SJSA1 (cell line): ENCODE measurements at places on chromosomes 1 and 21. TPM values are rescaled to one million over a fixed set of nuclear protein-coding genes. Genes with fewer than 3 reads are reported as not detected.
A peak's percentile ranks its signal among the peaks of the same experiment; 100 is the strongest.

Gene LIN28A
- not detected in 2 replicates for total RNA-seq

Gene CD34
- total RNA-seq: 0.11 and 0.44 TPM in 2 replicates

Gene PLCH2
- total RNA-seq: 0.24 TPM in 1 of 2 replicates, not detected in the other

- no peak for DNase-seq
- H3K4me3 ChIP-seq: no peak overlapping the region
- H3K4me1 ChIP-seq: 0 out of 2 replicates have a peak, but pooled peaks cover 5% of the 10 kb centered on the region
- H3K27ac ChIP-seq: no peak overlapping the region
- peaks cover 4% of the 10 kb centered on the region; the same call in 1 of the 2 replicates for H3K27me3 ChIP-seq
These were observed 6.2 kb downstream of the DUSP23 start for GRCh38 chr1:159786966-159787365.

- no peak overlapping the region for H3K4me3 ChIP-seq
- H3K27ac ChIP-seq: no peak overlapping the region
- H3K27me3 ChIP-seq: peaks cover 69% of the 10 kb centered on the region
- H3K36me3 ChIP-seq: no peaks in the 10 kb centered on the region
- no peak for DNase-seq
These were observed 62.2 kb downstream of the ELK4 start for GRCh38 chr1:205569411-205570172.

DNA sequence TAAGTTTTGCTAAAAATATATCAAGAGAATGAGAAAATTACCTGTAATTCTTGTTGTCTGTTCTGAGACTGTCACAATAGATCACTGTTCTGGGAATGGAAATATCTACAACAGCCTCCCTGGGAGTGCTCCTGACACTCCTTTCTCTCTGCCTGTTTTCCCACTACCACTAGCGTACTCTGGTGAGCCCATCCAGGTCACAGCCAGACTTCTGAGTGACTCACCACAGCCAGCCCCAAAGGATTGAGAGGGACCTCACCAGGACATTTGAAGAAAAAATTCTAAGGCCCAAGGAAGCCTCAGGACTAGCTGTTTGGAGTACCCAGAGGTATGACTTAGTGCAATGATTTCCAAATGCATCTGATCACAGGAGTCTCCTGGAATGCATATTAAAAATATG, 39.0 kb upstream of the TADA1 start:
- no peak for DNase-seq
- H3K27me3 ChIP-seq: no peaks in the 10 kb centered on the region
- H3K4me1 ChIP-seq: peaks cover 12% of the 10 kb centered on the region
- H3K27ac ChIP-seq: no peak overlapping the region

- peak overlapping the region; percentile 19 for H3K4me3 ChIP-seq
These were observed 27.8 kb upstream of the SUMO3 start for GRCh38 chr21:44845418-44846223.

DNA sequence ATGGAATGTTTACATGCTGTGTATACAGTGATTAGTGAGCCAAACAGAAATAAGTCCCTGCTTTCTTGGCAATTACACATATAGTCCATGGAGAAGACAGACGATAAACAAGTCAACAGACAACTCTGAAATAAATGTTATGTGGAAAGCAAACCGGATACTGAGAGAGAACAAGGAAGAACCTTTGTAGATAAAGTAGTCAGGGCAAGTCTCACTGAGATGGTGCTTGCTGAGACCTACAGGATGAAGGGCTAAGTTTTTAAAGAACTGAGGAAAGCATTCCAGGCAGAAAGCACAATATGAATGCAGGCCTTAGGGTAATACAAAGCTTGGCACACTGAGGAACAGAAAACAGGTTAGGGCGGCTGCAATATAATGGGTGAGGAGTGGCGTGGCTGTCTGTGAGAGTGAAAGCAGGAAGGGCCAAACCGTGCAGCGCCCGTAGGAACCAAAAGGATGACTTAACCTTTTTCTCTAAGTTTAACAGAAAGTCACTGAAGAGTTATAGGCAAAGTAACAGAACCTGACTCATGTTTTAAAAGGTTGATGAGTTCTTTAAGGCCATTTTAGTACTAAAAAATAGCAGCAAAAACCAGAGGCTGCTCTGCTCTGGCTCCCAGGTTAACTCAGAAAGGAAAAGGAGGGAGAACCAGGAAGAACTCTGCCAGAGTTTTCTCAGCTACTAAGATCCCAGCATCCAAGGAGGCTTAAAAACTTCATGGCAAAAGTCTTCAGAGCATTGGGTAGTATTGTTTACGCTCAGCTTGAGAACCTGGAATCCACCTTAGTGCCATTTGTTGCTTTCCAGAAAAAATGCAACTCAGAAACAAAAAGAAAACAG, 8.7 kb upstream of the TTF2 start:
- DNase-seq: no peak
- H3K4me3 ChIP-seq: no peak overlapping the region
- H3K4me1 ChIP-seq: no peaks in the 10 kb centered on the region
- no peaks in the 10 kb centered on the region for H3K27me3 ChIP-seq

DNA sequence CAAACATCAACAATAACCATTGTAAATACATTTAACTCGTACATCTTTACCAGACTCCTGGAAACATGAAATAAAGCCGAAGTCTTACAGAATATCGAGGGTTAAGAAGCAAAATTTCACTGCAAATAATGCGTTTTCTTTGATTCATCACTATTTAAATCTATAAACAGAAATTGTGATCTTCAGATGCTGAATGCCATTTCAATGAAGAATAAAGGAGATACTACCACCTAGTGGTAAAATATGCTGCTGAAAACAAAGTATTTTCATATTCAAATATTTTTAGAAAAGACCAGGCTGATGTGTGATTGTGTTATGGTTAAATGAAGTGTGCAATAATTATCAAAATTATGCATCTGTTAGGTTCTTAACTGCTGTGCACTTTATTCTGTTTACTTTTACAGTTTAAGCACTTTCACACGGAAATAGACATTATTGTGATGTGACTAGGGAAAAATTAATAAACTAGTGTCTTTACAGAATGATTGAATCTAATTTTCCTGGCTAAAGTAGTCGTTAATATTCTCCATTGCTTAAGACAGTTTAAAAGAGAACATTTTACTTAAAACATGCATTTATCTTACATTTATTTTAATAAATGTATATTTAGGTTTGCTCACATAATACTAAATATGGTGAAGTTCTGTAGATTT, 1093.1 kb downstream of the MRPL39 start:
- H3K36me3 ChIP-seq: no peaks in the 10 kb centered on the region
- no peak overlapping the region for H3K4me3 ChIP-seq
- no peak for DNase-seq
- no peaks in the 10 kb centered on the region for H3K4me1 ChIP-seq
- H3K27ac ChIP-seq: no peak overlapping the region

- 0 out of 2 replicates have a peak, but pooled peaks cover 2% of the 10 kb centered on the region for H3K27me3 ChIP-seq
- H3K4me3 ChIP-seq: no peak overlapping the region
- H3K4me1 ChIP-seq: peaks cover 19% of the 10 kb centered on the region
- no peak overlapping the region for H3K27ac ChIP-seq
These were observed 45.1 kb upstream of the EXO1 start for GRCh38 chr1:241802863-241803262.

DNA sequence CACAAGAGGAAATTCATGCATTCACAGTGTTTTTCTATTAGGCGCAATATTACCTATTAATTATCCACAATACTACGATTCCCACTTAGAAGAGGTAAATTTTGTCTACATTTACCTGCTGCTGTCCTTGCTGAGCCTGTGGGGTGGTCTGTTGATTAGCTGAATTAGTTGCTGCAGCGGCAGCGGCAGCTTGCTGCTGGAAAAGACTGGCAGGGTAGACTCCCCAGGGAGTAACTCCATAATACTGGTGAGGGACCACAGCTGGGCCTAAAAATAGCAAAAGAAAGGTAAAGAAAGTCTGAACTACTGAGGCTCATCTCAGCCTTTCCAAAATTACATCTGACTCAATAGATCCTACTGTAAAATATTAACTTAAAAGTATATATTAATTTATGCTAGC, 66.0 kb upstream of the SDC3 start:
- no peak for DNase-seq
- no peak overlapping the region for H3K27ac ChIP-seq
- H3K27me3 ChIP-seq: no peaks in the 10 kb centered on the region

GRCh38 chr1:171583591-171584201, 38.3 kb upstream of the MYOCOS start:
- no peaks in the 10 kb centered on the region for H3K27me3 ChIP-seq
- DNase-seq: no peak
- H3K27ac ChIP-seq: no peak overlapping the region
- no peaks in the 10 kb centered on the region for H3K4me1 ChIP-seq
- H3K36me3 ChIP-seq: peaks cover 86% of the 10 kb centered on the region
- H3K4me3 ChIP-seq: no peak overlapping the region

- no peak for DNase-seq
- H3K27ac ChIP-seq: no peak overlapping the region
- no peak overlapping the region for H3K4me3 ChIP-seq
- no peaks in the 10 kb centered on the region for H3K4me1 ChIP-seq
These were observed 266.6 kb downstream of the LRRC7 start for GRCh38 chr1:69834336-69834735.

DNA sequence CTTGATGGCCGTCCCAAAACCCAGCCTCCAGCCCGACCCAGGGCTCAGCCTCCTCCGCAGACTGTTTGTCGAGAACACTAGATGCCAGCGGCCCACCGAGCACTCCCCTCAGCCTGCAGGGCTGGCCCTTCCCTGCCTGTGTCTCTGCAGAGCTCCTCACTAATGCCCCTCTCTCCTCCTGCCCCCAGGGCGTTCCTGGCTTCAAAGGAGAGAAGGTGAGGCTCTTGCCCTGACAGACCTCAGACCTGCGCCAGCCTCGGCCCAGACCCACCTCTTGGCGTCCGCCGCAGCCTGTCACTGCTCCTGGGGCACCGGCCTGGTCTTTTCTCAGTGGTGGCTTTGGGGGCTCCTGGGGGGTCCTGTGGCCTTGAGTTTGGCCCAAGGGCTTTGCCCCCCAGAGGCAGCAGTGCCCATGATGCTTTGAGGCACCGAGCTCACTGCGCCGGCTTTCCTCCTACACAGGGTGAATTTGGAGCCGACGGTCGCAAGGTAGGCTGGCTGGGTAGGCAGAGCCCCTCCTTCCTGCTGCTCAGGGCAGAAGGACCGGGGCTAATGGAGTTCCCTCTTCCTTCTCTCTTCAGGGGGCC, 18.4 kb downstream of the COL6A2 start:
- H3K27me3 ChIP-seq: no peaks in the 10 kb centered on the region
- peak; percentile 41 for DNase-seq
- H3K4me3 ChIP-seq: no peak overlapping the region

DNA sequence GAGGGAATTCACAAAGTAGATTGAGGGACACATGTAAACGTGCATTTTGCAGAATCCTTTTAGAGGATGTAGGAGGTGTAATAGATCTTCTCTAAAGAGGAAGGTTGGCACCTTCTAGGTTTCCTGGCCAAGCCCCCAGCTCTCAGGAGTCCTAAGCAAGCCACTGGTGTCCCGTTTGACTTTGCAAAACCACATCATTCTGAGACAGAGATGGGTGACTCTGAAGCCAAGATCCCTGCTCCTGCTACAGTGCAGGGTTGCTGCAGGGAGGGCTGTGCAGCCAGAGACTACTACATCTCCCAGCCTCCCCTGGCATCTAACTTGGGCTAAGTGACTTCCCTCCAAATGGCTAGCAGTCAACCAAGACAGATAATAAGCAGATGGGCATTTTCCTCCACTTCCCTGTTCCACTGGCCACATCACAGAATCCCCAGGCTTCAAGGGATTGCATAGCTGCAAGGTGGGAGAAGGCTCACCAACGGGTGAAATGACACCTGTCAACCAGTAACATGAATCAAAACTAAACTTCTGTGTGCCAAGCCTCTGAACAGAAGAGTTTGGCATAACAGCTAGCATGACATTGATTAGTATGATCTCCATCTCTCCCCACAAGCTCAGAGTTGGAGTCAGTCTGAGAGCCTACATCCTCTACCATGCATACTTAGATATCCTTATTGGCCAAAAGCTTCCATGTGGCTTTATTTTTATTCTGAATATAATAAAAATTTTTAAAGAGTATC, 129.6 kb upstream of the COA6 start:
- H3K36me3 ChIP-seq: no peaks in the 10 kb centered on the region
- DNase-seq: no peak
- no peak overlapping the region for H3K27ac ChIP-seq
- H3K4me1 ChIP-seq: no peaks in the 10 kb centered on the region

GRCh38 chr21:46284733-46285132, 678 bp downstream of the MCM3AP start:
- no peak overlapping the region for H3K27ac ChIP-seq
- no peak for DNase-seq
- peaks cover 66% of the 10 kb centered on the region for H3K36me3 ChIP-seq

DNA sequence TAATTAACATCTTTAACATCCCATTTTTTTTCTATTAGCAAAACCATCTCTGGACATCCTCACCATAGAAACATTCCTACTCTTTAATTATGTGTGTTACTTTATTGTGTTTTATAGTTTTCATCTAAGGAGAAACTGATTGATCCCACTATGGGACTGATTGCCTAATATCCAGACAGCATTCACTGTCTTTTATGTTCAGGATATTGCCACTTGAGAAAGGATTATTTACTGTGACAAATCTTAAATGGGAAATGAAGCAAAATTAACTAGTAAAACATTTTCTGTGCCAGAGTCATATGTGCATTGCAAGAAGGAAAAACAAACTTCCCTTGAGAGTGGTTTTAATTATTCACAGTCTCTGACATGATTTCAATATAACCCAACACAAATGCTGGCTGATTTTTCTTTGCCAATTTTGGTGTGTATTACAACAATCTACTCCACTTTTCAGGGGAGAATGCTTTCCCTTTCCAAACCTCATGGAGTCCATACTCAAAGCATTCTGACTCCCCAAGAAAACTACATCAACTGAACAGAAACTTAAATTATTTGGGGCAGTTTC, 15.8 kb upstream of the RGS13 start:
- no peaks in the 10 kb centered on the region for H3K36me3 ChIP-seq
- no peaks in the 10 kb centered on the region for H3K4me1 ChIP-seq
- H3K27ac ChIP-seq: no peak overlapping the region
- H3K27me3 ChIP-seq: no peaks in the 10 kb centered on the region
- no peak overlapping the region for H3K4me3 ChIP-seq
- DNase-seq: no peak

DNA sequence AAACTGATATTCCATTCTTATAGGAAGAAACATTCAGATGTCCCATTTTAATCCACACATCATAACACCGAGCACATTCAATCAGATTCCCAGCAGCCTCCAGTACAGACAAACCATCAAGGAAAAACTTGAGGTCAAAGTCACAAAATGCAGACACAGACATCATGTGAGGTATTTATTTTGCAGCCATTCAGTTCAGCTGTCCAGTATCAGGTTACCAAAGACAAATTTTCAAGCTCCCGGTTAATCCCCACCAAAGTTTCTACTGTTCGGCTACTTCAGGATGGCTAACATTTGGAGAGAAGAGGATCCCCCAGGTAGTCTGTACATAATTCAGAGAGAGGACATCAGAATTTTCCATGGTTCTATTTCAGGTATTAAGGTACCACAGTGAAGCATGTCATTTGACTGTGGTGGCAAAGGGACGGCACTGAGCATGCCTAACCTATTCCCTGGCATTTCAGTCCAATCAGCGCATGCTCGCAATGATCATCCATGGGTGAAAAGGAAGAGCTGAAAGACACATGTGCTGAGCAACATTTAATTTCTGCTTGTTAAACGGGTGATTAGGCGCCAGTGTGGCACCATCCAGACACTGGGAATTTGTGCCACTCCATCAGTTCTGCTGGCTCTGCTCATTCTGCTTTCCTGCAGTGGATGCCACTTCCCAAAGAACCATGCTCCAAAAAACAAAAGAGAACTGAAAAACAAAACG, 13.6 kb upstream of the NDC1 start:
- peaks cover 23% of the 10 kb centered on the region for H3K36me3 ChIP-seq
- H3K4me1 ChIP-seq: no peaks in the 10 kb centered on the region
- H3K4me3 ChIP-seq: no peak overlapping the region
- no peaks in the 10 kb centered on the region for H3K27me3 ChIP-seq
- no peak overlapping the region for H3K27ac ChIP-seq
- no peak for DNase-seq
